ENCODE measurements at places on chromosomes 7 and 10.

DNA sequence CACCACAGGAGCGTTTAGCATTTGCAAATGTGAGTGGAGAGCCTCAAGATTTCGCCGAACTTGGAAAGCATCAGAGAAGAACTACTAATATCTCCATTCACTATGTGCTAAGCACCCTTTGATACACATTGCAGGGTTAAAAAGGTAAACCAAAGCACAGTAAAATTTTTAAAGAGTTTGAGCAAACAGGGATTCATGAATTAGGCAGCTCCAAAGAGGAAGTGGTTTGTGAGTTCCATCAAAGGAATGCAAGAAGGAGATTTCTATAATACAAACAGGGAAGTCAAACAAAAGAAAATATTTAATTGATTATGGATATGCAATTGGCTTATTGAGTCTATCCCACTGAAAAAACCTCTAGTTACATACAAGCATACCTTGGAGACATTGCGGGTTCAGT lies 81.1 kb upstream of the TMEM72 start:
- DNase-seq, result peak; percentile 59

DNA sequence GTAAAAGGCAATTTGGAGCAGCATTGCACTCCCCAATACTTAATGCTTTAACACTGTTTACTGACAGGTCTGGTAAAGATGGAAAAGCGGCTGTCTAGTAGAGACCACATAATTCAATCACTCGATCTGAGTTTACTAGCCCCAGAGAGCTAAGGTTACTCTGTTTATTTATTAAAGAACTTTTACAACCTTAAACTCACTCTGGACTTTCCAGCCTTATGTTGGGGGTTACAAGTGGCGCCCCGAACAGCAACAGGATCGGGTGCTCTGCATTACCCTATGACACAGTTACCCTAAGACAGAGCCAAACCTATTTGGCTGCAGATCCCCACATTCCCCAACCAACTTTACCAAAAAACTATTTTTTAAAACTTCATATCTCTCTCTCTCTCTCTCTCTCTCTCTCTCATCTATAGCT lies 43.9 kb downstream of the MRPS24 start:
- no peak for DNase-seq

DNA sequence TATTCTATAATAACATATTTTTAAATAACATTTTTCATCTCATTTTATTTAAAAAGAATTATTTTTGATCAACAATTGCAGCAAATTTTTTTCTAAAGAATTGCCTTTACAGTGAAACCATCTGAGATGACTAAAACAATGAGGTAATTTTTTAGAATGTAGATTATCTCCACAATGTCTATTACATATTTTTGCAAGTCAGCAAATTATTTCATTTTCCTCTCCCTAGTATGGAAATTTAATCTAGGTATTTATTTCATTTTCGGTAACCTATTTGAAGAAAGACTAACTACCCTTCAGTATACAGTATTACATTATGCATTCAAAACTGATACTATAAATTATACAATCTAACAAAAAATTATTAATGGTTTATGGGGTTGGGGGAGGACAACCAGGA lies 213.2 kb upstream of the SP4 start:
- no peak for DNase-seq

DNA sequence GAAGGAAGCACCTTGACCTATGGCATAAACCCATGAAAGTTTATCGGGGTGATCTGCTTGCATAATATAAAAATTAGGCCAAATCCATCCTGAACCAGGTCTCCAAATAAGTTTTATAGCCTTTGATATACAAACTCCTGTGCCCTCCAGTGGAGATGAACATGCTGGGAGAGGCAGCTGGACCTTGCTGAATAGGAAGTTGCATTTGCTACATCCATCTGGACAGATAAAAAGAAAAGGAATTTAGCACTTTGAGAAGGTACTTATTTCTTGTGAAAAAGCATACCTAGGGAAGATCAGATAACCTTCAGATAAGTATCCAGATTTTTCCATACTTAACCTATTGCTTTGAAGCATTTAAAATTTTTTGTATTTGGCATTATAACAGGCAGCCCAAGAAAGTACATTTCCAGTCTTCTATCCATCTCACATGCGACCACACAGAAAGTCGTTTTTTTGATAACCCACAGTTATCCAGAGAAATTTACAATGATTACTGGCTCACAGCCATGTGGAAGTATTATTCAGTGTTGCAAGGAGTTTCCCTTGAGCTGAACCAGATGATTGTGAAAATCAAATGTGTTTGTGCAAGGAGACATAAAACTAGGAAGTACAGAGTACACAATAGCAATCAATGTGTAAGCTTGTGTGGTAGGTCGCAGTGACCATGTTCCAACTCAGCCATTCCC lies 124.4 kb upstream of the STK17A start:
- no peak for DNase-seq

DNA sequence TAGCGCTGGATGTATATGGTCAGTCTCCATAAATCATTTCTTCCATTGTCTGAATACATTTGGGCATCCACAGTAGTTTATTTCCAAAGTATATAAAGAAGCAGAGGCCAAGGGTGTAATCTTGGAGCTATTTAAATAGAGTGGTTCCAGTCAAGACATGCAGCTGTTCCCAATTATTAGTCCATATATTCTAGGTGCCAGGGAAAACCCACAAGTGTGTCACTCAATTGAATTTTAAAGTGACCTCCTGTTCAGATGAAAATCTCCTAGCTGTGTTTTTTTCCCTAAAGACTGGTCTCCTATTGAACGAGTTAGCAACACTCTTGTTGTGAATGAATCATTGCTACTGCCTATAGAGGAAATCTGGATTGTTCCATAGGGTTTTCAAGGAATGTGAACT lies 260.2 kb upstream of the BMPER start:
- no peak for DNase-seq

- no peak for DNase-seq
Measured at GRCh38 chr7:151245360-151246101, 3.0 kb downstream of the SMARCD3 start.

DNA sequence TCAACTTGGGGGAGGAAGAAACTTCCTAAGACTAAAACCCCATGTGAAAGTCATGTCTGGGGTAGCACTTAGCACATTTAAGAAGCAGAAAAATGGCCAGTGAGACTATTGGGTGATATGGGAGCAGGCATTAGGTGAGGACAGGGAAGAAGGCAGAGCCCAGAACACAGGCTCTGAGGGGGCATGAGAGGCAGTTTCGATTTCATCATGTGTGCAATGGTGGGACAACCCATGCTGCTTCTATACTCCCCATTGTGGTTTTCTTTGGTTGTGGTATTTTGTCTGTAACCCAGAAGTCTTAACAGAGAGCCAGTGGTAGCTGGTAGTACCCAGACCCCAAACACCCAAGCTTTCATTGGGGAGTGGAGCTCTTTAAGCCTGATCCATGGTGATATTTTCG lies 752.0 kb downstream of the GRID1 start:
- no peak for DNase-seq

GRCh38 chr10:34580643-34581042 lies 234.5 kb downstream of the PARD3 start:
- peak; percentile 77 for DNase-seq

- no peak for DNase-seq
Measured at GRCh38 chr10:113108194-113108835, 158.3 kb downstream of the TCF7L2 start.

- no peak for DNase-seq
Measured at GRCh38 chr10:80540136-80540535, 2.4 kb downstream of the SH2D4B start.

DNA sequence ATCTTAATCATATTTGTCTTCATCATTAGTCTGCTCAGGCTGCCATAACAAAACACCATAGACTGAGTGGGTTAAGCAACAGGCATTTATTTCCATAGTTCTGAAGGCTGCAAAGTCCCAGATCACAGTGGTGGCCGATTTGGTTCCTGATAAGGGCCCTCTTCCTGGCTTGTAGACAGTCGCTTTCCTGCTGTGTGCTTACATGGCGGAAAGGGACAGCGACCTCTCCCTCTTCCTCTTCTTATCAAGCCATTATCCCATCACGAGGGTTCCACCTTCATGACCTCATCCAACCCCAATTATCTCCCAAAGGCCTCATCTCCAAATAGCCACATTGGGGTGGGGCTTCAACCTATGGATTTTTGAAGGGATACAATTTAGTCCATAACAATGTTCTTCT lies 84.0 kb downstream of the LYZL1 start:
- no peak for DNase-seq

- peak; percentile 15 for DNase-seq
Measured at GRCh38 chr7:140923358-140924006, 1.2 kb downstream of the BRAF start.

DNA sequence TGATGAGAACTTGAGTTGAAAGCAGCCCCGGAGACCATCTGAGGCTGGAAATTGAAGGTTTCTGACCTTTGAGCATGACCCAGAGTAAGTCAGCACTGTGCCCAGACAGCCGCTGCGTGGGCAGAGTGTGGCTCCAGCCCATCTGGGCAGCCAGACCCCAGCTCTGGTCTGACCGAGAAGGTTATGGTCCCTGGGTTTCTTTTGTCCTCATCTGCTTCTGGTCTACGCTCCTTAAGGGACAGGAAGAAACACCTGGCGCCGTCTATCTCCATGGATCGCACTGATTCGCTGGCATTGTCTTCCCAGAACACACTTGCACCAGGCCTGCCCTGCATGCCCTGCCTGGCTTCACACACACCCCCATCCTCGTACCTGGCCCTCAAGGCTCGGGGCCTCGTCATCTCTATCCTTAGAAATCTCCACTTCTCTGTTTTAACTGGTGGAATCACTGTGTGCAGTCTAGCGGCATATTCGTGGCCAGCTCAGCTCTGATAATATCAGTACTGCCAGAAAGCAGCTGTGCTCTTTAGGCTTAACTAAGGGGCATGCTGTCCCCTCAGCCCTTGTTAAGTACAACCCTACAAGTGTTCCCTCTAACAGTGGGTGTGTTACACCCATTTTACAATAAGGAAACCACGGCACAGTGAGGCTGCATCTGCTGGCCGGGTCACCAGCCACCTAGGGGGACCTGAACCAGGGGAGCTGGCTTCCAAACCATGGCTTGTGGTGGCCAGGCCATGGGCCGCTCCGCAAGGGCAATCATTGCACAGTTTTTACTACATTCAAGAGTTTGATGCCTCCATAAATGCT lies 127.7 kb downstream of the ADCY1 start:
- DNase-seq, result no peak

- DNase-seq, result peak; percentile 82
Measured at GRCh38 chr10:33211106-33211878, 123.2 kb downstream of the NRP1 start.

- DNase-seq, result no peak
Measured at GRCh38 chr10:114686013-114686412, 27.9 kb upstream of the ABLIM1 start.

GRCh38 chr7:50923476-50923875 lies 140.8 kb upstream of the GRB10 start:
- no peak for DNase-seq

GRCh38 chr7:29956487-29956836 lies 33.1 kb downstream of the SCRN1 start:
- DNase-seq, result no peak

DNA sequence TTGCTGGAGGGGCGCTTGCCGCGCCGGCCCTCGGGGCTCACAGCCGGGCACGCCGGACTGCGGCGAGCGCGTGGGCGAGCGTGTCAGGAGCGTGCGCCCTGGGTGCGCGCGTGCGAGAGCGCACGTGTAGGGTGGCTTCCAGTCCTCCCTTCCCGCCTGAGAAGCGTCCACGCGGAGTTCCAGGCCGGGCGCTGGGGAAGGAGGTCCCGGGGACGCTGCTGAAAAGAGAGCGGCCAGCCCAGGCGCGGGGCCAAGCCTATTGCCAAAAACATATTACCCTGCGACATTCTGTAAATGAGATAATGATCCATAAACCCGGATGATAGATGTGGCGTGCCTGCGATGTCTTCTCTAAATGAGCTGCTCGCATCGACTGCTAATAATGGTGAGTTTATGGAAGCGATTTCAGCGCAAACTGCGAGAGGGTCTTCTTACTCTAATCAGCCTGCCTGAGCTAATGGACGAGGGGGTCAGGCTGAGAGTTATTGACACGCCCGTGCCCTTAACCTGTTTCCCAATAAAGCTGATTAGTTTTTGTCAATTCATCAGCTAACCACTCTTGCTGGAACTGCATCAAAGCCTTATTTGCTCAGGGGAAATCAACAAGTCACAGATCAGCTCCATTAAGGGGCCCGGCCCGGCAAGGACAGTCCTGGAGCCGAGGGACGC lies 8.0 kb upstream of the MNX1 start:
- no peak for DNase-seq

DNA sequence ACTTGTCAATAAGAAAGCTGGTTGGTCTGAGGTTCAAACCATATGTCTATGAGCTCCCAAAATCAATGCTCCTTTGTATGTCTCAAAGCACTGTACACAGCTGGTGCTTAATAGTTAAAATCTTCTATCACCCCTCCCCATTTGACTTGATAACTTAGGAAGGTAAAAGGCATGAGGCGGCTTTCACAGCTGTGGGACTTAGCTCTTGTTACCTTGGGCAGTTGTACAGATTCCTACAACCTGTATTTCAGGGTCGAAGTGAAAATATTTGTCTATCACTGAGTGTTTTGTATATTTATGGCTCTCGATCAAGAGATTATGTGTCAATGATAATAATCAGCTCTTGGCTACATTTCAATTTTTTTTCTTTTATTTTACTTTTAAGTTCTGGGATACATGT lies 992 bp upstream of the KIFBP start:
- no peak for DNase-seq

GRCh38 chr10:32972460-32972859 lies 14.4 kb upstream of the ITGB1 start:
- no peak for DNase-seq

DNA sequence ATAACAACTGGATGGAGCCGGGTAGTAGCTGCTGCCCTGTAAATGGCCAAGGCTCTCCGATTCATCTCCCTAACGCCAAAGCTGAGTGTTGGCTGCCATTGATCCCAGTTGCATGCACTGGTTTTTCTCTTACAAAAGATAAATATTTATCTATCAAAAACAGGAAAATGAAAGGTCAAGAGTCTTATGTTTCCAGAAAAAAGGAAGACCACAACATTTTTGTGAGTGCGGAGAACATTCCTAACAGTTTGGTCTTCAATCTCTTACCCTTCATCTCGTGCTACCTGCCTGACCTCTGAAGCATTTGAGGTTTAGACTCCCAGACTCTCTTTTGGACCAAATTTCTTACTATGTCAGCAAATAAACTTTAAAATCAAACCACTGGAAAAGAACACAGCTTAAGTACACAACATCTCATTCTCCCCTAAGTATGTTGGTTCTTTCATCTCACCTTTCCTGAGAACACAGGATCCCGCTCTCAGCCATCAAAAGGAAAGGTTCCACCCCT lies 61.6 kb downstream of the SORBS1 start:
- DNase-seq, result peak; percentile 25
